ENCODE measurements at places on chromosomes 2 and 18.
A peak's percentile ranks its signal among the peaks of the same experiment; 100 is the strongest.

GRCh38 chr18:71405169-71405809 is 1116.4 kb downstream of the SOCS6 start:
- DNase-seq: no peak

- no peak for DNase-seq
Measured at GRCh38 chr2:99805930-99806476, 316.2 kb upstream of the REV1 start.

DNA sequence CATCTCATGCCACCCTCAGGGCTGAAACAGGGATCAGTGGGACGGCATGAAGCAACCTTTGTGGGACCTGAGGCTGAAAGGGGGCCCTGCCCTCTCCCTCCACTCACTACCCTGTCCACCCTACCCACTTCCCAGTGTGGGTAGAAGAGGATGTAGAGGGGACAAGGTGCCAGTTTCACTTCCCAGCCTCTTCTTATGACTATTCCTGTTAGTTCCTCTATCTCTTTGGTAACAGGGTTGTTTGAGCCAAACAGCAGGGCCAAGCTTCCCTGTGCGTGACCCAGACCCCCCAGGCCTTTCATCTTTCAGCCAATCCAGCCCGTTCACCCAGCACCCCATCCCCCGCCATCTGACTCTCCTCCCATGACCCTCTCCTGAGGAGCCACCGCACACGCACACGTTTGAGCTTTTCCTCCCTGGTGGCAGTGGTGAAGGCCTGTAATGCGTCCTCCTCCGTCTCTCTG is 82.3 kb downstream of the STPG4 start:
- DNase-seq: no peak

DNA sequence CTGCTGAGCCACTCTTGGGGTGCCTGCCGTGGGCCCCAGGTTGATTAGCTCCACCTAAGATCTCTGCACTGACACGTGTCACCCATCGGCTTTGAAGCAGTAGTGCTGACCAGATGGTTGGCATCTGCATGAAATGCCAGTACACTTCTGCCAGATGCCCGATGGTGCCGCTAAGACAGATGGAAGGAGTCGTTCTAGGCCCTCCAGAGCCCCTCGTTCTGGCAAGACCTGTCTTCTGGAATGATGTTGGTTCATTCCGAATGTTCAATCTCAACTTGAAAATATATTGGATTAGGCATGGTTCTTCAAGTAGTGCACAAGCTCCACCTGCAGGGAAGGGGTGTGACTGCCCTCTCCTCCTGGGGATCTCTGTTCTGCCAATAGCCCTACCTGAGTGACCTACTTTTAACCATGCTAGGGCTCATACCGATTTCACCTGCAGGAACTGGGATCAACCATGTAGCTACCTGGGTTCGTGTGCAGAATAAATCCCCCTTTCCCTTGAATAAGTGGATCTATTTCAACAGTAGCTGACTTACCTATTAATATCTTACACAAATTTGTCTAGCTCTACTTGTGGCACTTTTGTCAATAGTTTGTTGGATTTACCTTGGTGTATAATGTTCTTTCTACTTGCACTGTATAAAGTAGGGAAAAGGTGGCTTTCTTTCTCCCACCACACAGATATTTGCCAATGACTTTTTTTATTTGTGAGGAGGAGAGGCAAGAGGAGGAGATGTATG is 342.6 kb downstream of the CTNNA2 start:
- no peak for DNase-seq

DNA sequence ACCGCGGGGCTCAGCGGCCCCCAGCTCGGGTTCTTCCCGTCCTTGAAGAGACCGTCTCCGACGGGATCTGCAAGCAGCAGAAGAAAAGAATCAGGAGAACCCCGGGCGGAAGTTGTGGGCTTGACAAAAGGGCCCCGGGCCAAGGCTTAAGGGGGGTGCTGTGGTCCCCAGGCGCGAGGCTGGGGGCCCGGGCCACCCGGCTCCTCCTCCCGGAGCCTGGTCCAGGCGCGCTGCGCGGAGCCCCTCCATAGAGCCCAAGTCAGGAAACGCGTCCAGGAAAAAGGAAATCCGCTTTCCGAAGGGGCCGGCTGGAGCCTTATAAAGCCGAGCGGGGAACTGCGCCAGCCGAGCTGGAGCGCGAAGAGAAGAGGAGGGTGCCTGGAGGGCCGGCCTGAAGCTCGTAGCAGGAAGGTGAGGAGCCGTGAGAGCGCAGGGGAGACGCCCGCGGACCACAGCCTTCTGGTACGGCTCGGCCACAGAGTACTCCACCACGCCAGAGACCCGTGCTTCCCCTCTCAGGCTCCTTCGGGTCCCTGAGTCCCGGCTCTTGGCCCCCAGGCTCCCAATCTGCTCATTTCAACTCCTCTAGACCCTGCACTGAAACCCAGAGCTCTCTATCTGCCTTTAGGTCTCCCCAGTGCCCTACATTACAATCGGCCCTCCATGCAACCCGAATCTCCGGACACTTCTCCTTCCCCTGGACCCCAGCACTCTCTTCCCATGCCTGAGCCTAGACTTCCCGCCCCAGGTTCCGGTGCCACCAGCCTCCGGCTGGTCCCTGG is 554 bp downstream of the FEV start:
- DNase-seq: no peak

- DNase-seq: no peak
Measured at GRCh38 chr2:36753706-36754221, 57.3 kb downstream of the VIT start.

- no peak for DNase-seq
Measured at GRCh38 chr18:78766651-78767533, 212.7 kb upstream of the SALL3 start.

DNA sequence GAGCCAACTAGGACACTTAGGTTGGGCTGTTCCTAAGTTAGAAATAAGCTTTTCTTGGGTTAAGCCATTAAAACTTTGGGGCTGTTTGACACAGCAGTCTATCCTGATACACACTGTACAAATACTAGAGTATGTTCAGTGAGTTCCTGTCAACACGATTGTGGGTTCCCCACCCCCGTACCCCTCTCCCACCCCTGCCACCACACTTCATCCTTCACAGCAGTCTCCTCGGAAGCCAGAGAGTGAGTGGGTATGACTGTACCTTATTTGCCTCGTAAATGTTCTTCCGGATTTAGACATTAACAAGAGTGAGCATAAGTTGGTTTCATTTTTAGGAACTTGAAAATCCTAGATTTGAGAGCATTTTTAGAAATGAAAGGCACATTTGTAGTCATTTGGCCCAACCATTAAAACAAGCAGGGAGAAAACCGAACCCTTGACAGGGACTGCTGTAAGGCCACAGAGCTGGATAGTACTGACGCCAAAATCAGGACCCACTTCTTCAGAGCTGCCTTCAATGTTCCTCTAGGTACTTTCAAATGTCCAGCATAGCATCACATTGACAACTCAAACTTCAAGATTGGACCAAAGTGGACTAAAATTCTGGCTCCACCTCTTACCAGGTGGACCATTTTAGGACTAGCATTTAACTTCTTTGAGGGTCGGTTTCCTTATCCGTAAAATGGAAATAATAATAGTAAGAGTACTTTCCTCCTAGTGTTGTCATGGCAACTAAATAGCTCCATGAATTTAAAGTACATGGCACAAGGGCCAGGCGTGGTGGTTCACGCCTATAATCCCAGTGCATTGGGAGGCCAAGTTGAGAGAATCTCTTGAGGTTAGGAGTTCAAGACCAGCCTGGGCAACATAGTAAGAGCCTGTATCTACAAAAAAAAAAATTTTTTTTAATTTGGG is 166.3 kb upstream of the SERTAD2 start:
- DNase-seq: peak; percentile 52

- DNase-seq: no peak
Measured at GRCh38 chr2:3320910-3321605, 56.6 kb downstream of the EIPR1 start.

DNA sequence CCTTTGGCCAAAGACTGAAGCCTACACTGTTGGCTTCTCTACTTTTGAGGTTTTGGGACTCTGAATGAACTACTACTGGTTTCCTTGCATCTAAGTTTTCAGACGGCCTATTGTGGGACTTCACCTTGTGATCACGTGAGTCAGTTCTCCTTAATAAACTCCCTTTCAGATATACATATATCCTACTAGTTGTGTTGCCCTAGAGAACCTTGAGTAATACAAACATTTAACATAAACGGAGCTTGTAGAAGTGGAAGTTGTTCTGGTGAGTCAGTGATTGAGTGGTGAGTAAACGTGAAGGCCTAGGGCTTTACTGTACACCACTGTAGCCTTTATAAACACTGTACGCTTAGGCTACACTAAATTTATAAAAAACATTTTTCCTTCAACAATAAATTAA is 107.2 kb upstream of the CDH2 start:
- no peak for DNase-seq

GRCh38 chr2:65489269-65489668 is 56.9 kb upstream of the SPRED2 start:
- no peak for DNase-seq

DNA sequence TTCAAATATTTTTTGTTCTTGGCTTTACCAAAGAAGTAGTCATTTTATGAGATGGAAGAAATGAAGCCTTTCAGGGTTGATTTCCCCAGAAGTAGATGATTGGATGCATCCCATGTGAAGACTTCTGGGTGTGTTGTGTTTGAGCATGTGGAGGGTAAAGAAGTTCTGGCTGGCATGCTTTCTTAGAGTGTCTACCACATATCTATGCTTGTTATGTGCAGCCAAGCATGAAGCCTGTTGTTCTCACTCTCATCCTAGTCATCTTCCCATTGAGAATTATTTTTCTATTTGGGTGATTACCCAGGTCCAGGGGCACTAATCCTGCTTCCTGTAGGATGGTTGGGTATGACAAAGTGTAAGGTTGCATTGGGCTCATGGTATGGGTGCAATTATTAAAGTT is 472.9 kb downstream of the PTPRM start:
- DNase-seq: no peak

- DNase-seq: no peak
Measured at GRCh38 chr2:233705911-233706506, 6.7 kb upstream of the UGT1A5 start.

DNA sequence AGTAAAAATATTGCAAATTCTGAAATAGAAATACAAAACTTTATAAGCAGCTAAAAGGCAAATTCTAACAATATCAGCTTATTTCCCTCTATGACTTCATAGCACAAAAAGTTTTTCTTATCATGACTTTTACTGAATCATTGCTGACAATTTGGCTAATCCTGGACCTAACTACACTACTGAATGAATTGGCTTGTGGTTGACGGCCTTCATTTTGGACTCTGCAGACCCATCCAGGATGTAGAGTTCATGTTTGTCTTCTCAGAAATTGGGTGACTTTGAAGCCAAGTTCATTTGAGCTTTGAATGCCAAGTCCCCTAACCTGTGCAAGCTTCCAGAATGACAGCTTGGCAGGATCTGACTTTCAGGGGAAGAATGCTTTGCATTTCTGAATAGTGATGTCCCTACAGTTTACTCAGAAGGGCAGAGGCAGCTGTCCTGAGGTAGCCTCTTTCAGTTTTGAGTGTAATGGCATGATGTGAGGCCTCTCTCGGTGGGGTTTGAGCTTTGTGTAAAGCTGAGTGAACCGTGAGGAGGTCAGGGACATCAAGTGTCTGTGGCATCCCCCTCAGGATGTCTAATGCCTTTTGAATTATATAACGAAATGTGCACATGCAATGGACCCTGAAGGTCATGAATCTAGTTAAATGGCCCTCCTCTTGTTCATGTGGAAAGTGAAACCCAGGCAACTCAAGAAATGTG is 48.0 kb downstream of the EFEMP1 start:
- DNase-seq: no peak

DNA sequence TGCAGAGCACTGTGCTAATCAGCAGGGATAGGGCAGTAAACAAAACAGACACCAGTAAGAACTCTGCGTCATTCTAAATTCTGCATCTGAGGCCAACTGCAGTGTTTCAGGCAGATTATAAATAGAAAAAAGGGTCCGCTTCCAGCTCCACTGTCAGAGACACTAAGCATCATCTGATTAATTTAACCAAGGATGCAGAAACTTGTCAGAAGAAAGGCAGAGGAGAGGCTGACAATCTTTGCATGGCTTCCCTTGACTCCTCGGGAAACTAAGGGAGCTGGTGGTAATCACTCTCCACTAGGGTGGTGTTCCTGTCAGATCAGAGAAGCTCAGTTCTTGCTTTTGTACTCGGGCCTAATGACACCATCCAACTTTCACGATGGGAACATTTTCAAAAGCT is 123.5 kb downstream of the DNAH6 start:
- DNase-seq: no peak

GRCh38 chr2:208466920-208467298 is 60.3 kb downstream of the PTH2R start:
- DNase-seq: no peak

GRCh38 chr2:190343536-190344275 is at the start of gene INPP1:
INPP1 (plus strand) TSS chr2:190343589; CDS start chr2:190360103, 16,514 bp downstream.
- DNase-seq: peak; percentile 45

- DNase-seq: no peak
Measured at GRCh38 chr2:172513935-172514586, 41.8 kb upstream of the PDK1 start.

DNA sequence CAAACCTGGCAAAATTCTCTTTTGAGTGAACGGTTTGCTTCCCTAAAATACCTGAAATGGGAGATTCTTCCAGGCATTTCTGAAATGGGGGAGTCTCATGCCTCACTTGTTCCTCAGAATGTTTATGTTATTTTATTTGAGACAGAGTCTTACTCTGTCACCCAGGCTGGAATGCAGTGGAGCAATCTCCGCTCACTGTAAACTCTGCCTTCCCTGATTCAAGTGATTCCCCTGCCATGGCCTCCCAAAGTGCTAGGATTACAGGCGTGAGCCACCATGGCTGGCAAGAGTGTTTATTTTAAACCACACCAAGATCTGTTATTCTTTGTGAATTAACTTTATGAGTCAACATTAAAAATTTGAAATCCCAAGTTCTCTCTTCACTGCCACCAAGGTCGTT is 6.4 kb upstream of the FHL2 start:
- no peak for DNase-seq
